ENCODE measurements at places on chromosomes 2 and 18.

GRCh38 chr2:238570391-238570790, 143.7 kb downstream of the ASB1 start:
- no peak for DNase-seq

- no peak for DNase-seq
Measured at GRCh38 chr18:60417946-60418345, 45.4 kb upstream of the MC4R start.

- DNase-seq: no peak
Measured at GRCh38 chr2:99784282-99784681, 294.5 kb upstream of the REV1 start.

GRCh38 chr2:57105694-57106093, 921.9 kb downstream of the CCDC85A start:
- DNase-seq: no peak

DNA sequence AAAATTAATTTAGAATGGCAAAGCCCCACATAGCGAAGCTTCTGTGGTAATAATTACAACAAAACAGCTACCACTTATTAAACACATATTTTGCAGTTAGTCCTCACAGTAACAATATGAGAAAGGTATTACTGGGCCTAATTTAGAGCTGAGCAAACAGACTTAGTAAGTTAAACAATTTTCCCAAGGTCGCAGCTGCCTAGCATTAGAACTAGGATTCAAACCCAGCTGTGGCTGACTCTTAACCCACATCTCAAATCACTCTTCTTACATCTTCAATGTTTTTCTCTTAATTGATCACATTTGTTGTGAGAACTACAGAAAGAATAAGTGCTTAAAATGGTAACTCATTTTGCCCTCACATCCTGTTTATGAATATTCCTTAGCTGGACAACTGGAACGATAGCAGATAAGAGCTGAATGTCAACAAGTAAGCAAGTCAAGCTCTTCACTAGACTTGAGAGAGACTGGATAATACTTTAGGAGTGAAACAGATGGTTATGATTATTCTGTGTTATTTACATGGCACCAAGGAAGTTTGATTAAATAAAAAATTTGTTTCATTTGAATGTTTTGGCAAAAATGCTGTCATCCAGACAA, 59.4 kb upstream of the TMEM17 start:
- DNase-seq: no peak

DNA sequence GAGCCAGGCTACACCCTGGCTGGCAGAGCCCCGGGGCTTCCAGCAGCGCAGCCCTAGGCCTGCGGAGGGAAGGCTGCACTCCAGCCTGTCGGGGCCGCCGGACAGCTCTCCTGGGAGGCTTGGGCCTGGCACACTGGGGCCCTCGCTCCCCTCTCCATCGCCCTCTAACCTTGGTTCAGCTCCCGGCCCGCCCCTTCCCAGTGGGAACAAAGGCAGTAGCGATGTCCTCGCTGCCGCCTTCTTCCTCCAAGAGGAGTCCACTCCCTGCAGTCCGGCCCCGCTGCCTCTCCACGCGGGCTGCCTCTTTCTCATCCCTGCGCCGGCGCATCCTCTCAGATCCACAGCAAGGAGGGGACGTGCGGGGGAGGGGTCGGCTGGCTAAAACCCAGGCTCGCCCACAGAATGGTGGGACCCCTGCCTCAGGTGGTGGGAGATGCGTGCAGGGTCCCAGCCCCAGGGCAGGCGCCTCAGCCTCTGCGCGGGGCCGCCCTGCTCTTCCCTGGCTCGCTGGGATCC, 138.1 kb downstream of the TWIST2 start:
- DNase-seq: no peak

DNA sequence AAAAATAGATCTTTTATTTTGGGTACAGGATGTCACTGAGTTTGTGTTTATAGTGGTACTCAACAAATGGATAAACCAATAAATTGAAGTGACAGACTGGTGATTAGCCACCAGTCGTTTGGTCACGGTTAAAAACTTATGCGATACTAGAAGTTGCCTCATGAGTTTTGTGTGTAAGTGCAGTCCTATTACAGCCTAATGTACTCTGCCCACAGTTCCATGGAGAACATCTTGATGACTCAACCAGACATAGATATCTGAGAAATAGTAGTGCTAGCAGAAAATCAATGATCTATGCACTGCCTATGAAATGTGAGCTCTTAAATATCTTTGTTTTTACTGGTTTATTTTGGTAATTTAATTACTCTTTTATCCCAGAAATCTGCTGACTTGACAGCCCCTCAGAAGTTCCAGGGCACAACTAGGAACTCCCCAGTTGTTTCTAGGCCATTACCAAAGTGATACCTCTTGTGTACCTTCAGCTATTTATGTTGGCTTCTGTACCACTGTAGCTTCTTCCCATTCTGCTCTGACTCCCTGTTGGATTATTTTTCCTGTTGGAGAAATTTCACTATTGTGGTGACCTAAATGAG, 209.1 kb upstream of the KCNJ3 start:
- no peak for DNase-seq
